ENCODE measurements at places on chromosomes 5 and 9.

GRCh38 chr9:114827641-114828302 lies 21.9 kb upstream of the TNFSF15 start:
- no peak for DNase-seq

DNA sequence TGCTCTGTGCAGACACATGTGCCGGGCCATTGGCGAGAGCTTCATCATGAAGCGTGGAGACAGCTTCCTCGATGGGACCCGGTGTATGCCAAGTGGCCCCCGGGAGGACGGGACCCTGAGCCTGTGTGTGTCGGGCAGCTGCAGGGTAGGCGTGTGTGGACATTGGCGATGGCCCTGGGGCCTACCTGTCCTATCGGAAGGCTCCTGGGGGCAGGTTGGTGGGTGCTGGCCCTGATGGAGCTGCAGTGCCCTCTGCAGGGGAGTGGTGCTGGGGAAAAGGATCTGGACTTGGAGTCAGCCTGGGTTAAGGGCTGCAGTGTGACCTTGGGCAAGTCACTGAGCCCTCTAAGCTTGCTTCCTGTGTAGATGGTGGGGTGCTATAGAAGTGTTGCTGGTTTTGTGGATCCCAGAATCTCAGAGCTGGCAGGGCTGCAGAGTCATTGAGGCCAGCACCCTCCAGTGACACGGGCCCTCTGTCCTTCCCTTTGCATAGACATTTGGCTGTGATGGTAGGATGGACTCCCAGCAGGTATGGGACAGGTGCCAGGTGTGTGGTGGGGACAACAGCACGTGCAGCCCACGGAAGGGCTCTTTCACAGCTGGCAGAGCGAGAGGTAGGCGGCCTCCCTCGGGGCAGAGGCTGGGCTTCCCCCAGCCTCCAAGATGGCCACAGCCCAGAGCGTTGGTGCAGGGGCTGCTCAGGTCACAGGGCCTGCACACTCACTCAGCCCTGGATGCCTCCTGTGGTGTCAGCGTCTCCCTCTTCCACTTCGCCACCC lies 15.8 kb downstream of the ADAMTS13 start:
- DNase-seq = no peak

DNA sequence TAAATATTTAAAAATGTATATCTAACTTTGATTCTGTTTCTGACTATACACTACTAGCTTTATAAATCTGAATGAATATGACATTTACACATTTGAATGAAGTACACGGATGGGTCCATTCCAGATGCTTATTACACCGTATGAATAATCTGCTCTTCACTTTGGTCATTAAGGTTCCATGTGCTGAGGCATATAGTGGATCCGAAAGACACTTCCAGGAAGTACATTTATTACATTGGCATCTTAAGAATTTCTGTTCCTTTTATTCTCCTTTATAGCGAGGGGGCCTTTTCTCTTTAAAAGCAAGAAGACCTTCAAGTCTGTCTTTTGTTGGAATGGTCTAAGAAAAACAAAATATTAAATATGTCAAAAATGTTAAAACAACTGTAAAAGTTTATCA lies 147.6 kb downstream of the AUH start:
- DNase-seq = no peak

GRCh38 chr5:154770111-154770510 lies 14.9 kb downstream of the LARP1 start:
- DNase-seq = no peak

- DNase-seq = no peak
Measured at GRCh38 chr5:113157886-113158285, 181.3 kb downstream of the DCP2 start.

DNA sequence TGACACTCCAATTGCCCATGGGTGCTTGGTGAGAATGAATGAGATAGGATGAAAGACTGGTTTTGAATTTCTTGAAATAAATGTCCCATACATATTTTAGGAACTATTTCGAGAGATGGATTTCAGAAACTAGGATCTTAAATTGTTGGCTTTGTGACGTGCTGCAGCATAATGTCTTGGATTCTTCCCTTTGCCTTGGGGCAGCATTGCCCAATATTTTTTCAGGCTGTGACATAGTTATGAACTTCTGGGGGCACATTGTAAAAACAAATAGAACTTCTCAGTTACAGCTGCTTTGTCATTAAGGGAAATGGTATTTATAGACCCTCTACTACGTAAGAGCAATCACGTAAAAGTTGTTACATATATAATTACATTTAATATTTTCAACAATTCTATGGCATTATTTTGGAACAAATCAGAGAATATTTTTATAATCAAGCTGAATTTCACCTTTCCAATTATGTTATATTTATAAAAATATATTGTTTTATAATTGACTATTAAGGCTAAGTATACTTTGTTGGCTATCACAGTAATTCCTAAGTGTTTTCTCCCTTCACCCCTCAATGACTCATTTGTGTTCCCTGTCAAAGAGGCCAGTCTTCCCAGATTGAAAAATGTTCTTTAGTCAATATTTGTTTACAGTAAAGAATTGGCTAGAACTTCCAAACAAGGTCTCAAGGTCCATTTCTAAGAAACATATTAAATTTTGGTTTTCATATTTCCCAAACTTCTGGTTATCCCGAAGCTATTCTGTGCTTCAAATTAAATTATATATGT lies 1388.3 kb upstream of the ACO1 start:
- DNase-seq = no peak

DNA sequence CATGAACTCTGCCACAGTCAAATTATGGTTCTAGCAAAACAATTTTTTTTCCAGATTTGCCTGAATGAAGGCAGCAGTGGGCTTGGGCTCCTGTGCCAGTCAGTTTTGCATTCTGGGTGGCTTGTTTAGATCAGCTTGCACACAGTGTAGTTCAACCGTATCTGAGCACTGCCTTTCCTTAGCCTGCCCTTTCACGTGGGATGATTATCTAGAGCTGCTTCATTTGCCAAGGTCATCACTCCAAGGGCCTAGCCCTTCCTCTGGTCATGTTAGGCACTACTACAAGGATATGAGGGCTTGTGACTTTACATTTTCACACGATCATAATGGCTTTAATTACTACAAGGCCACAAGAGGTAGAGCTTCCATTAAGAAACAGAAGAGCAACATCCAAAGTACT lies 150.6 kb upstream of the EFNA5 start:
- no peak for DNase-seq

- DNase-seq = no peak
Measured at GRCh38 chr9:123407217-123407851, 51.3 kb downstream of the CRB2 start.

GRCh38 chr5:98781520-98781919 lies 8.1 kb downstream of the RGMB start:
- DNase-seq = no peak

DNA sequence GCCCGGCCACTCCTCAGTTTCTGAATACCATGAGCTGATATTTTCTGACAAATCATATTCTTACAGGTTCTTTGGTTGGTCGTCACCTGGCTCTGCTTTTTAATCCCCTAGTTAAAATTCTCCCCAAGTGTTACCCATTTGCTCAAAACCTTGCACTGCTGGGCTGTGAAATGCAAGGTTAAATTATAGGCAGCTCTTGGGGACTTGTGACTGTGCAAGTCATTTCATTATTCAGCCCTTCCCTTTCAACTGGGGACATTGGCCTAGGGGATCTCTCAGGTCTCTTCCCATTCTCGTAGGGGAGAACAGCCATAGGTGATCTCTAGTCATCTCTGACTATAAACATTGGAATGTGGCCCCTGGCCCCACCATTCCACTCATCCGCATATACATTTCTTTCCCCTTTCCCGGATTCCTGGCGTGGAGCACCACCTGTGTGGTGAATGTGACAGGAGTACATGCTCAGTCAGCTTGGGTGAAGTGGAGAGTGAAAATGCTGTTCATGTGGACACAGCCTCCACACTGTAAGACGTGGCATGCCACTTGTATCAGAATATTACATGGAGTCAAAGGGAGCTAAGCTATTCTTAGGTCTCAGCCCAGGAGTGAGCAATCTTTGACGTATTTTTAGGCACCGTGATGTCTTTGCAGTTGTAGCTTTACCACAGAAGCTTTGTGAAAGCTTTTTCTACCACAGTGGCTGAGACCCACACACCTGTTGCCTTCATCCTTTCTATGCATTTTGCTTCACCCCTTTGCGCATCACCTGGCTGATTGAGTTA lies 386.7 kb downstream of the KDM4C start:
- DNase-seq = no peak

DNA sequence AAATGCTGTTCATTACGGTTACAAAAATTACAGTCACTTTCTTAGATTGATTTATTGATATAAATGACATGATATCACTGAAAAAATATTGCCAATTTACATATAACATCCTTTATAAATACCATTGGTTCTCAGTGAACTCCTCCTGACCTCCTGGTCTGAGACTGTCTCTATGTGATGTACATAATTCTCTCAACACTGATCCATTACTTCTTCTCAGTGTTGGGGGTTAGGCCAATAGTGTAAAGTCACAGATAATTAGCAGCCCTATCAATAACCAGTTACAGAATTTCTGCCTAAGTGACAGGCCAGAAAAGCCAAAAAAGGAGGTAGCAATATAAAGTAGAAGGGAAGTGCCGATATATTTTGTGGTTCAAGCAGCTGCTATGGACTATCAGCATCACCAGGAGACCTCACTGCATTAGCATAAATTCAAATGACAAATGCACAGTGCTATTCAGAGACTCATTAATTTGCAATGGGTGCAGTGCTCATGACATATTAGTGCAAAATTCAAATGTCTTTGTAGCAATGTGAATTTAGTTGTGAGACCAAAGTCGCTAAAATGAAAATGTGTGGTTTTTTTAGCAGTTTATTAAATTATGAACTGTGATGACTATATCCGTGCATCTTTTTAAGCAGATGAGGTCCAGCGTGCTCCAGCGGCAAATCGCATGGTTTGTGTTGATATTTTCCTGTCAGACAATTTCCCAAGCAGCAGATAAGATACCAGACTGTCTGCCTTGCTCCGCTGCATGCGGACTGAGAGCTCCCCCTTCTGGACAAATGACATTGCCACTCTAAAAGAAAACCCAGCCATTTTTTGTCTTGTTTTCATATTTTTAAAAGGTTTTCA lies 144.6 kb downstream of the CETN3 start:
- peak; percentile 64 for DNase-seq

GRCh38 chr5:98372351-98372750 lies 401.1 kb upstream of the RGMB start:
- DNase-seq = no peak

DNA sequence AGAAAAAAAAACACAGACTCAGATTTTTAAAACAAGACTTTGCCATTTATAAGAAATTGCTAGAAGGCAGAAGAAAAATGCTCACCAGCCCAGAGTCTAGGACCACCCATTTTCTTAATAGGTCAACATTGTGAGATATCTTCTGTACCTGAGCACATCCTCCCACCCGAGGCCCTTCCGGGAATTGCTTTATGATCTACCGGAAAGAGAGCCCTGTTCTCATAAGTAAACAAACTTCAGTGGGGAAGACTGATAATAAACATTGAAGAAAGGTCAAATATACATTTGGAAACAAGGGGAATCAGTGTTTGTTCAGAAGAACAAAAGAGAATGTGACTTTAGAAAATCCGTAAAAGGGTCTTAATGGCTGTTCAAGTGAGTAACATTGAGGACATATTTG lies 44.4 kb downstream of the PRKACG start:
- no peak for DNase-seq

DNA sequence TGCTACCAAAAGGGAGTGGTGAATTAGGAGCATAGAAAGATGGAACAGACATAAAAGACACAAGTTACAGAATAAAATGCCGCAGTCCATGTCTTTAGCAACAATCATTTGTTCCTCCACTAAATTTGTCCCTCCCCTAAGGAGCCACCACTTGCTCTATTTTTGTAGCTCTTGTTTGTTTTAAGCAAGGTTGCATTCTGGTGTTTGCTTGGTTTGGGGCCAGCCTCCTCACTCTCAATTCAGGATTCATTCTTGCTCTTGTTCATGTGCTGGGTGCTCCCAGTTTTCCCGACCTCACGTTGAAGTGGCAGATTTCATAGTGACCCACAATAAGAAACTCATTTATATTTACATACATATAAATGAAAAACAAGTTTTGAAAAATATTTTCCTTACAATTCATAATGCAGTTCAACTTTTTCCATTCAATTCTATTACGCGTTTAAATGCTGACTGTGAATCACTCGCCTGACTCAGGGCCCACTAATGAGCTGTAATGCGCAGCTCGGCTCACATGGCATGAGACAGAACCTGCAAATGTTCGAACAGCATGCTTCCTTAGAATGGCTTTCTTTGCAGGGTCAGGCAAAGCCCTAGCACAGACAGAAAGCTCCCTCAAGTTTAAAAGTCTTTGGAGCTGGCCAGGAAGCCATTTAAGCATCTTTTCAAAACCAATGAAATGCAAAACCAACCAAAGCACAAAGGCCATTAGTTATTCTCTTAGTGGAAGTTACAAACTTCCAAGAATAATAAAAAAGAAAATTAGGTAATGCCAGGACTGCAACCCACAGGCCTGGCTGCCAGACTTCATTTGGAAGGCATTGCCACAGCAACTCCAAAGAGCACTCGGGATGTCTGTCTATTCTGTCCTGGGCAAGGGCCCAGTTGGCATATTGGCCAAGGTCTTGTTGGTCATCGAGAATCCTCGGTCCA lies 41.7 kb downstream of the RETREG1 start:
- DNase-seq = no peak
